ENCODE measurements at places on chromosomes 3 and 15.

DNA sequence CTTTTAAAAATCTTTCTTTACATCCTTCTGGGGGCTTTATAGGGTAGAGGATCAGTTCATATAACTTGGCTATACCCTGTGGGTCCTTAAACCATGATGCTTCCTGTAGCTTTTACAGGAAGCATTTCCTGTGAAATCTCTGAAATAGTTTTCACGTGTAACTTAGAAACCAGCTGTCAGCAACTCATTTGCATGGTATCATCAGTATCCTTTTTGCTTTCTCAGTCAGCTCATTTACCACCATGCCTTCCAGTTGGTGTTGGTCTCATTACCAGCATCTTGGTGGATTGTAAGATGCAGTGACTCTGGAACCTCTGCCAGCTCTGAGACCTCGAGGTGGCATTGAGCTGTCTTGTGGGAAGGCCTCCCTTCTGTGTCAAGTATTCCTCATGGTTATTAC is 96.7 kb upstream of the MYZAP start:
- DNase-seq: no peak

DNA sequence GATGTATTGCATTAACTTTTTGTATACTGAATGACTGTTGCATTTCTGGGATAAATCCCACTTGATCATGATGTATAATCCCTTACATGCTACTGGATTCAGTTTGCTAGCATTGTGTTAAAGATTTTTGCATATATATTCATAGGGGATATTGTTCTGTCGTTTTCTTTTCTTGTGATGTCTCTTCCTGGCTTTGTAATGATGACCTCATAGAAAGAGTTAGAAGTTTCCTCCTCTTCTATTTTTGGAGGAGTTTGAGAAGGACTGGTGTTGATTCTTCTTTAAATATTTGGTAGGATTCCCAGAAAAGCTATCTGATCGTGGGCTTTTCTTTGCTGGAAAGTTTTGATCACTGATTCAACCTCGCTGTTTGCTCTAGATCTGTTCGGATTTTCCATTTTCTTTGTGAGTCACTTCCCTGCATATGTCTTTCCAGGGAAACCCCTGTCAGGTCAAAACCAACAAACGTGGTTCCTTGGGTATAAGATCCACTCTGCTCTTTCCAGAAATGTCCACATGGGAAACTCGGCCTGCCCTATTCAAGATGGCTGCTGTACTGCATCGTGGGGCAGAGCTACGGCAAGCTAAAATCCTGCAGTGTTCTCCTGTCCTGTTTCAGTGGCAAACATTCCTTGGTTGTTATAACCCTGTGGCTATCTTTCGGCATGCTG is 120.4 kb downstream of the GABRG3 start:
- no peak for DNase-seq

- no peak for DNase-seq
Measured at GRCh38 chr15:52281085-52282035, 14.2 kb downstream of the MYO5C start.

DNA sequence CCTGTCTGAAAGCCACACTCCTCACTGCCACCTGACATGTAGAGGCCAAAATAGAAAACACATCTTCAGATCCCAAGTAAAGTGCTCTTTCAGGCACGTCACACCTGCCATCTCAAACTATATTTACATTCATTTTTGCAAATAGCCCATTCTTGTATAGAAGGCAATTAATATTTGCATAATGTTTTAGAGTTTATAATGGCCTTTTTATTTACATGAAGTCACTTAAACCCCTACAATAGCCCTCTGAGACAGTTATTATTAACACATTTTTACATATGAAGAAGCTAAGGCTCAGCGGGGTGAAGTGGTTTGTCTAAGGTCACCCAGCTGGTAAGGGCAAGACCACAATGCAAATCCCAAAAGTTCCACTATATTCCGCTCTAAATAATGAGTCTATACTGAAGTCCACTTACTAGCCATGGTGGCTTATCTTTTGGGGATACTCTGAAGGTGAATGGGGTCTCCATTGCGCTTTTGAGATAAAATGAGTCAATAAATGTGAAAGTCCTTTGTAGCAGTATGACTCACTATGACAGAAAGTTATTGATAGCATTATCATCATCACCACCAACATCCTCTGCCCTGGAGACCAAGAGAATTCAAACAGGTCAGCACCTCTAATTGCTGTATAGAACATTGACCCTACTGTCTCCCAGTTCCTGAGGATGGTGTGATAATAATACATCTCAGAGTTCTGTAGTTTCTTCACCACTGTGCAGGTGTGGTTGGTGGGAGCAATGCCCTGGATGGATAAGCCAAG is 155.9 kb upstream of the BCL6 start:
- DNase-seq: no peak

GRCh38 chr3:116200956-116201690 is 244.2 kb downstream of the LSAMP start:
- no peak for DNase-seq

GRCh38 chr3:66778777-66779176 is 219.3 kb upstream of the KBTBD8 start:
- no peak for DNase-seq

DNA sequence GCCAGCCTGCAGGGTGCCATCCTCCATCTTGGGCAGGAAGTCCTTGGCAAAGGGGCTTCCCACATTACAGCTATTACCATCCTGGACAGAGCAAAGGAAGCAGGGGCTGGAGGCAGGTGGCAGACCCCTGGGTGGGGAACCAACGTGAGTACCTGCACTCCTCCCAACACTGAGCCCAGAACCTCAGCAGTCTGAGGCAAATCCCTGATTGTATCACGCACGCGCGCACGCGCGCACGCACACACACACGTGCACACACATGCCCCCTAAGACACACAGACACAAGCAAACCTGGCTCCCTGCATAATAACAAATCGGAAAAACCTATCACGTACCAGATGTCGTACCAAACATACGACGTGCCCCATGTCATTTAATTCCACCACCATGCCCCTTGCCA is 11.8 kb downstream of the POLG start:
- DNase-seq: no peak

DNA sequence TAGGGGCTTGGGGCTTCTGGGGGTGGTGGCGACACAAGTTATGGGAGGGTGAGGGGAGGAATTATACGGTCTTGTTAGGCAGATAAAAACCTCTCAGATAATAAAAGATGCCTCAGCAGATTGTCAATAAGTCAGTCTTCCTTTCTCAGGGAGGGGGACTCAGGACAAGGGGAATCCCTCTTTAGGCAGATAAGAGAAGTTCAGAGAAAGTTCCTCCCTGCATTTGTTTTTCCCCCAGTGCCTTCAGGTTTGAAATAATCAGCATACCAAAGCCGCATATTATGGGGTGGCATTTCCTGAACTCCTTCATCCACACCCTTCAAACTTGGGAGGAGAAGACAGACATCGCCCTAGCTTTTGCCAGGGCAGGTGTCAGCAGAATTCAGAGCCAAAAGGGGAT is 8.5 kb downstream of the PPCDC start:
- DNase-seq: no peak

DNA sequence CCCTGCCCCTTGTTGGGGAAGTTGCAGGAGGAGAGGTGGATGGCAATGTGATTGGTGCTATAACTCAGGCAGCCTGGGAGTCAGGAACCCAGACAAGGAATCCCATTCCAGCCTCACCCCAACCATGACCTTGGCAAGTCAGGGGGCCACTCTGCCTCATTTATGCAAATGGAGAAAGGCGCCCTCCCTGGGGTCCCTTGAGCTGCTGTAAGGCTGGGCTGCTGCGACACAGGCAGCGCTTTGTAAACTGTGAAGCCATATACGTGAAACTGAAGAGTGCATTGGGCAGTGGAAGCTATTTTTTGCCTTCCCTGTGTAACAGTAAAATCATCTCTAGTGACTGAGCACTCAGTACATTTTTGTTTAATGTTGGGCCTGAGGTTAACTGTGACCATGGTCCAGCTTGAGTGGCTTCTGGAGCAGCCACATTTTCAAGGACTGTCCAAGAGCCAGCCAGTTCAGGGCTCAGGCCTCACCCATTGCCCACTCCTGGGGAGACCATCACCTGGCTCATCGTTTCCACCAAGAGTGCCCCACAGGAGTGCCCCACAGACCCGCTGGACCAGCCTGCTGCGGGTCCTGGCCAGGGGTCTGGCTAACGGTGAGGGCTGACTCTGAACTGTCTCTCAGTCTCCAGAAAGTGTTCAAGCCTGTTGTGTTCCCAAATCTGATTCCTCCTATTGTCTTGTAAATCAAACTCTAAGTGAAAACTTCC is 27.9 kb downstream of the KIF7 start:
- DNase-seq: no peak
